ENCODE measurements at places on chromosomes 11 and 22. TPM values are rescaled to one million over a fixed set of nuclear protein-coding genes. Genes with fewer than 3 reads are reported as not detected.

The RFPL2 gene
- not detected for total RNA-seq

The WNT7B gene
- total RNA-seq: not detected

The TMEM225 gene
- not detected for total RNA-seq

The SHANK2 gene
- total RNA-seq: 2.6 TPM

The NFAM1 gene
- total RNA-seq: 0.52 TPM
